ENCODE measurements at places on chromosomes 11 and 22.

- no peak for DNase-seq
Measured at GRCh38 chr11:123973816-123974215, 3.8 kb downstream of the OR10S1 start.

GRCh38 chr11:65918211-65919140, at the start of gene C11orf68:
C11orf68 (minus strand) TSS chr11:65919062; CDS start chr11:65919031, 31 bp downstream.
- DNase-seq, result no peak

- no peak for DNase-seq
Measured at GRCh38 chr11:1070594-1071462, 3.8 kb upstream of the MUC2 start.

GRCh38 chr11:66857234-66857926, 516 bp downstream of the LRFN4 start:
- no peak for DNase-seq

GRCh38 chr22:19843107-19843856, 11.4 kb downstream of the GNB1L start:
- DNase-seq, result no peak

GRCh38 chr11:64620381-64620971, 29.5 kb downstream of the SLC22A12 start:
- DNase-seq, result no peak

GRCh38 chr11:94330789-94331188, 26.4 kb downstream of the IZUMO1R start:
- DNase-seq, result no peak

DNA sequence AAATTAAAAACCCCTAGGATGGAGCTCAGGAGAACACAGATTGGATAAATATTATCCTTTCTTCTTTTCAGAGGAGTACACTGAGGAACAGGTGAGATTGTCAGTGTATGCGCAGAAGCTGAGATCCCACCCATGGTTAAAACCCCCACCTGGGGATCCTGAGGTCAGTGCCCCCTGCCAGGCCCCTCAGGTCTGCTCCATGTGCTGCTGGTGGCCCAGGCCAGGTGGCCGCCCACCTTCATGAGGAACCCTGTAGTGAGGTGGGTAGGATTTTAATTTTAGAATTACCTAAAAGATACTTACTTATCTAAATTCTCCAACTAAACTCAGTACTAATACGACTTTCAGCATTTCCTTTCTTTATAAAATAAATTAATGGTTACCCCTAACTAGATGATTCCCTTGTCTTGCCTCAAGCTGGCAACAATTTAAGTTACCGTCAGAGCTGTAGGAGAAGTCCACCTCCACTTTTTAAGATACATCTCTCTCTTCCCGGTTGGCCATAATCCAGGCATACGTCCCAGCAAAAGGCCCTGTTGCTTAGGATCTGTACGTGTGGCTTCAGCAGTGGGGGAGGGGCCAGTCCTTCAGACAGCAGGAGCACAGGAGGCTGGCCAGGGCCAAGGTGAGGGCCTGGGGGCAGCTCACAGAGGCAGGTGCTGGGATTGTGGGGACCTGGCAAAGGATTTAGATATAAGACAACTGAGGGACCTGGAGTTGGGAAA, 61.5 kb upstream of the PITPNB start:
- no peak for DNase-seq

DNA sequence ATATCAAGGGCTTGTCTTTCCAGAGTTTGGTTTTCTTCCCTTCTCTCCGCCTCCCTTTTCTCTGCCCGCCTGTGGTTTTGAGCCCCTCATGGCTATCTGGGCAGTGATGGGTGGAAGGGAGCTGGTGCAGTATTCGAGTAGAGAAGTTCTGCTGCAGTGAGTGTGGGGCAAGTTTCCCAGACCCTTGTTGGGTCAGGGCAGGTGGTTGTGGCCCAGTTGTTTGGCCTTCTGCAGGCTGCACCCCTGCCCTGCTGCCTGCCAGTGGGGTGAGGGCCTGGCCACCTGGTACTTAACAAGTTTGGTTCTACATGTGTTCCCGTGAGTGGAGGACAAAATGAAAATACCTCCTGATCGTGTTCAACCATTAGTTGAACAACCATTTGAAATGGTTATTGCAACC, 65.2 kb downstream of the PTPRJ start:
- DNase-seq, result no peak

GRCh38 chr11:45546366-45546765, 119.1 kb downstream of the CHST1 start:
- DNase-seq, result no peak

DNA sequence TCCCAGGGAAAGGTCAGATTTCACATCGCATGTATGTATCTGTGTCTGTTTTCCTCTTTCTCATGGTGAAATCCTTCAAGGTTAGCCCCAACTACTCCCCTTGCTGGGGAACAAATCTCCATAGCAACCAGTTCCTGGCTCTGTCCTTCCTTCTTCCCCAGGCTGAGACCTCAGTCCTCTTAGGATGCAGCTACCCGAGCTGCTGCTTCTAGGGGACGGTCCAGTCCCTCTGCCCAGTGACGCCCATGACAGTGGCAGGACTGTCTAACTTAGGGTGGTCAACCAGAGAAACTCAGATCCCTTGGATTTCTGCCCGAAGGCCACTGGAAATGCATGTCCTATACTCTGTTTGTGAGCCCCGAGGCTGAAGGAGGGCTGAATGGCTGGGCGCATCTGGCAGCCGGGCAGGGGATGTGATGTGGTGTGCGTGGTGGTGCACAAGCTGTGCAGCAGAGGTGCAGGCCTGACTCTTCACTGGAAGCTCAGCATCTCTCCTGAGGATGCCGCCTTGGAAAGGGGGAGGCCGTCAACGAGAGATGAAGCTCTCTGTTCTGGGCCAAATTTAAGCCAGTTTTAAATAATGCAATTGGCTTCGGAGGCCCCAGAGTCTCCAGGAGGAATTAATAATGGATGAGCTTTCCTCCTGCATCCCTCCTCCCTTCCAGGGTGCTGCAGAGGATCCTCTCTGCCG, 118.7 kb upstream of the B3GAT1 start:
- no peak for DNase-seq
